ENCODE measurements at places on chromosomes 12 and 14.

DNA sequence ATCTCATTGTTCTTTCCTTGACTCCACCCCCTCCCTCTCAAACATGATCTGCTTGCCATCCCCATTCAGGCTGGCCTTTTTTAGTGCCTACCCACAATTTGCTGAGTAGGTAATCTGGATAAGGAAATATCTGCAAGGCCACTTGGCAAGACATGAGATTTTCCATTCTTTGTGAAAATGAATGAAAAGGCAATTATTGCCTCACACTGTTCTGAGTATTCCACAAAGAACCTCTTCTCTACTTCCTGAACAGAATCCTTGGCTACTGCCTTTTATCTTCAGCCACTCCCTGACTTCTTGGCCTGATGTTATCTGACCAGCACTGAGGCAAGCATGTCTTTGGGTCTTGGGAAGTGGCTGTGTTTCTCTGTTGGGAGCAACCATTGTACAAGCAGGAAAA is 263.2 kb upstream of the ATP2B1 start:
- no peak for DNase-seq

- DNase-seq, result no peak
Measured at GRCh38 chr14:59187802-59188460, 536 bp upstream of the DAAM1 start.

- DNase-seq, result peak; percentile 22
Measured at GRCh38 chr12:118035190-118036041, 18.9 kb downstream of the RFC5 start.

DNA sequence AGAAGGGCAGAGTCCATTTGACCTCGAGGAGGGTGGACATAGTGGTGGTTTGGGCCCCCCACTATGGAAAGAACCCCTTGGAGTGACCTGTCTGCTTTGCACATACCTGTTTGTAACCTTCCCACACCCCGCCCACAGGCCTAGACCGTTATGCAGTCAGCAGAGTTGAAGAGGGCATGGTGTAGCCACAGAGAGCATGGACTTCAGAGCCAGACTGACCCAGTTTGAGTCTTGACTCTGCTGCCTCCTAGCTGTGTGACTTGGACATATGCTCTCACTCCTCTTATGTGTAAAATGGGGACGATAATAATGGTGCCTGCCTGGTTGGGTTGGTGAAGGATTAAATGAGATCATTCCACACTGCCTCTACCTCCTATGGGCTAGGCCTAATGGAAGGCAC is 40.9 kb upstream of the NOS1 start:
- no peak for DNase-seq
